GOT3 (cell line): ENCODE measurements at places on chromosomes 6 and 20.

DNA sequence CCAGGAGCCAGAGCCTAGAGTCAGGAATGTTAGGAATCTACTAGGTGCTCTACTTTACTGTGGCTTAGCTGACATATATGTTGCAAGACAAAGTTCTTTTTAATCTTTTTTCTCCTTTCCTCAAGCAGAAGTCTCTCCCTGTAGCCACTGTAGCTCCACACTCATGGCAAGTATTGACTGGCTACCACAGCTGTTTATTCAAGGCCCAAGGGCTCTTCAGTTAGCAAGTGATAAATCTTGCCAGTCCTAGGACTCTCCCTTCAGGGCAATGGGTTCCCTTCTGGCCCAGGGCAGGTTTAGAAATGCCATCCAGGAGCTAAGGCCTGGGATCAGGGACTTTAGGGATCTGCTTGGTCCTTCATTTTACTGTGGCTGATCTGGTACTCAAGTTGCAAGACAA lies 82.0 kb upstream of the TNFRSF21 start:
- DNase-seq: no peak

GRCh38 chr20:53872081-53872541 lies 198.3 kb downstream of the BCAS1 start:
- DNase-seq: no peak

GRCh38 chr6:112912416-112913101 lies 565.4 kb downstream of the RFPL4B start:
- no peak for DNase-seq

- DNase-seq: no peak
Observed at GRCh38 chr6:170269151-170269845, 21.6 kb downstream of the DLL1 start.

DNA sequence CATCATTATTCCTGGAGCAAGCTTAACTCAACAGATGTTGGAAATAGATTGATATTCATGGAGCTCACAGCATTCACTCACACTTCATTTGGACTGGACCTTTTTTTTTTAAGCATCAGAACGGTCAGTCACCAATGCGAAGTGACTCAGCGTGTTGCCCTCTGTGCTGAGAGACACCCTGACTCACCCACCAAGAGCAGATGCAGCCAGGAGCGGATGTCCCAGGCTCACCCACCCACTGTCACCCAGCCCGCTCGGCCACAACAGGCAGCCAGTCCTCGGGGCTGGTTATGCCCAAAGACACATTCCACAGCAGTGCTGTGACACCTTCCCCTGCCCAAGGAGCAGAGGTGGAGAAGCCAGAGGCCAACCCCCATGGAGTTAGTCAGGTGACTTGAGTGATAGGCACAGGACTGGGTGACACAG lies 15.7 kb downstream of the RNASET2 start:
- DNase-seq: no peak

DNA sequence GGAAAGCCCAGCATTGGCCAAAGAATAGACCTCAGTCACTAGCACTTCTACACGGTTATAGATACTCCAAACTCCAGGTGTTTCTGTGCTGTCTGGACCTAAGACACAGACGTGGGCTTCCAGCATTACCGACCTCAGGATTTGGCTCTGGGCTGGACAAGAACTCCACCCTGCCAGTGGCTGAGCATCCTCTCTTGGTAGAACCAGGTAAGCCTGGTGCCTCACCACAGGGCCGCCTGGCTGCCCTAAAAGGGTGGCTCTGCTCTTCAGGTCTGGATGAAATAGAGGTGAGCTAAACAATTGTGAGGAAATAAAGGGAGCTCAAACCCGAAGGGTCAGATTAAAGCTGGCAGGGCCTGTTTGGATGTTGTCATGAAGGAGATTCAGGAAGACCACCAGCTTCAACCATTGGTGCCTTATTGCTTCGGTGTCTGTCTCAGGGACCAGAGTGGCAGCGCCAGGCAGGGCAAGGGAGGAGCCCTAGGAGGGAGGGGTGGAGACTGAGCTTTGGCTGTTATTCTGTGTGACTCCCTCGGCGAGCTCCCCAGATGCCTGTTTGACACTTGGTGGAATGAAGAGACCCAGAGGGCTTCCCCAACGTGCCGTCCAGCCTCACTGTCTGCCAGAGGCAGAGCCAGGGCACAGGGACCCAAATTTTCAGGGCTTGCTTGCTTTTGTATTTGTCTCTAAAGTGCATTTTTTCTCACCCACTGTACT lies 8.6 kb downstream of the SYNDIG1 start:
- no peak for DNase-seq
